Bronchial smooth muscle cell (primary cell): ENCODE measurements at places on chromosomes 5 and 9. TPM values are rescaled to one million over a fixed set of nuclear protein-coding genes. Genes with fewer than 3 reads are reported as not detected.

ADAMTS2 gene
- total RNA-seq: 30.3 and 36.8 TPM in 2 replicates

TMEM167A gene
- 50.0 and 51.7 TPM in 2 replicates for total RNA-seq

SLC23A1 gene
- total RNA-seq: not detected in 2 replicates

CYSRT1 gene
- 0.17 and 0.63 TPM in 2 replicates for total RNA-seq

PCDH1 gene
- under 0.01 and 0.26 TPM in 2 replicates for total RNA-seq

CDKN2B-AS1 gene
- 5.6 and 7.7 TPM in 2 replicates for total RNA-seq

LNPEP gene
- total RNA-seq: 12.7 and 18.1 TPM in 2 replicates

RGS7BP gene
- not detected in 2 replicates for total RNA-seq

CLIC3 gene
- total RNA-seq: 6.8 and 8.2 TPM in 2 replicates

FGF18 gene
- under 0.01 and 0.17 TPM in 2 replicates for total RNA-seq

CDKN2B gene
- 7.7 and 10.4 TPM in 2 replicates for total RNA-seq

IFNB1 gene
- not detected in 2 replicates for total RNA-seq

SHISAL2B gene
- 0.16 TPM in 1 of 2 replicates, not detected in the other for total RNA-seq

SPATA31A6 gene
- total RNA-seq: not detected in 2 replicates

GPR151 gene
- total RNA-seq: not detected in 2 replicates

HNRNPAB gene
- 13.9 and 23.0 TPM in 2 replicates for total RNA-seq
